ENCODE measurements at places on chromosomes 1 and 21.

GRCh38 chr1:235073331-235073967 lies 55.2 kb downstream of the TOMM20 start:
- no peak for DNase-seq

GRCh38 chr1:170290991-170291390 lies 145.2 kb downstream of the NTMT2 start:
- no peak for DNase-seq

- DNase-seq = no peak
These were observed 190.6 kb downstream of the FMN2 start for GRCh38 chr1:240282061-240282830.

- DNase-seq = no peak
These were observed 168.4 kb downstream of the RERE start for GRCh38 chr1:8649027-8649426.

- DNase-seq = no peak
These were observed 2.1 kb upstream of the H3-3A start for GRCh38 chr1:226060427-226060826.

GRCh38 chr1:185311589-185312225 lies 5.3 kb downstream of the IVNS1ABP start:
- no peak for DNase-seq

Measured in activated gamma-delta T cell (primary cell).